Stimulated activated CD8-positive, alpha-beta memory T cell treated with anti-CD3 and anti-CD28 coated beads, Interleukin-7, amount 100 ng/mL, for 48 hours (primary cell): ENCODE measurements at places on chromosomes 1 and 21.

DNA sequence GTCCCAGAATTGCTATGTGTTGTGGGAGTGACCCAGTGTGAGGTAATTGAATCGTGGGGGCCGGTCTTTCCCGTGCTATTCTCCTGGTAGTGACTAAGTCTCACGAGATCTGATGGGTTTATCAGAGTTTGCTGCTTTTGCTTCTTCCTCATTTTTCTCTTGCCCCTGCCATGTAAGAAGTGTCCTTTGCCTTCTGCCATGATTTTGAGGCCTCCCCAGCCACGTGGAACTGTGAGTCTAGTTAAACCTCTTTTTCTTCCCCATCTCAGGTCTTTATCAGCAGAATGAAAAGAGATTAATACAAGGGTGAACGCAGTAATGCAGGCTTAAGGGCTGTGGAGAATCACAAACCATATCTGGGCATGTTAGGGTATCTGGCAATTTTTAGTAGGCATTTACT is 624.0 kb downstream of the USP25 start:
- no peak for DNase-seq

DNA sequence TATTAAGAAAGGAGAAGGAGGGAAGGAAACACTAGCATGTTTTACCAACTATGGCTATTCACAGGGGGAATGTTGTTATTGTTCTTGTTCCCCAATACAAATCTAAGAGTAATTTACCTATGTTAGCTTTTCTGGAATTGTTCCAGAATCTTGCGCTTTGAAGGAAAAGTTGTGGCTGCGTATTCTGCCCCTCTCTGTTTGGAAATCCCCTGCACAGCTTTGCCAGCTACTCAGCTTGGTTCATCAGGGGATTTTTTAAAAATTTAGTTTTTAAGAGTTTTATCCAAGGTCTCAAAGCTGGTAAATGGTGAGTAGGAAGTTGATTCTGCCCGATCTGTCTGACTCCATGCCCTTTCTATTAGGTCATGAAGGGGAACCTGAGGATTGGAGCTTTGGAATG is 9.5 kb upstream of the IRF6 start:
- DNase-seq = no peak

- DNase-seq = no peak
Observed at GRCh38 chr1:12548279-12548972, 69.6 kb downstream of the DHRS3 start.

DNA sequence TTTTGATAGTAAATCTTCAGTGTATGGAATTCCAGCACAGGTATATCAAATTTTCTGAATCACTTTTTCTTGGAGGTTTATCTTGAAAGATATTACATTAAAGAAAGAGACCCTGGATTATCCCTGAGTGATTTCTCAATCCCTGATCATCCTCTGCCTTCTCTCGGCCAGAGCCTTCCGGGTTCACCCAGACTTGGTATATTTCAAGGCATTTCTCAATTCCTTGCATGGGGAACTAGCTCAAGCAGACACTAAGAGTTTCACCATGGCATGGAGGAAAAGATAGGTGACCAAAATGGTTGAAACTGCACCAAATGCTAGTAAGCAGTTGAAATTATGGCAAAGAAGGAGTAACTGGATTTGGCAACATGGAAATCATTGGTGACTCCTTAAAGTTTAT is 5.7 kb downstream of the VAMP4 start:
- no peak for DNase-seq

GRCh38 chr1:5250336-5250735 is 595.9 kb downstream of the AJAP1 start:
- DNase-seq = no peak

DNA sequence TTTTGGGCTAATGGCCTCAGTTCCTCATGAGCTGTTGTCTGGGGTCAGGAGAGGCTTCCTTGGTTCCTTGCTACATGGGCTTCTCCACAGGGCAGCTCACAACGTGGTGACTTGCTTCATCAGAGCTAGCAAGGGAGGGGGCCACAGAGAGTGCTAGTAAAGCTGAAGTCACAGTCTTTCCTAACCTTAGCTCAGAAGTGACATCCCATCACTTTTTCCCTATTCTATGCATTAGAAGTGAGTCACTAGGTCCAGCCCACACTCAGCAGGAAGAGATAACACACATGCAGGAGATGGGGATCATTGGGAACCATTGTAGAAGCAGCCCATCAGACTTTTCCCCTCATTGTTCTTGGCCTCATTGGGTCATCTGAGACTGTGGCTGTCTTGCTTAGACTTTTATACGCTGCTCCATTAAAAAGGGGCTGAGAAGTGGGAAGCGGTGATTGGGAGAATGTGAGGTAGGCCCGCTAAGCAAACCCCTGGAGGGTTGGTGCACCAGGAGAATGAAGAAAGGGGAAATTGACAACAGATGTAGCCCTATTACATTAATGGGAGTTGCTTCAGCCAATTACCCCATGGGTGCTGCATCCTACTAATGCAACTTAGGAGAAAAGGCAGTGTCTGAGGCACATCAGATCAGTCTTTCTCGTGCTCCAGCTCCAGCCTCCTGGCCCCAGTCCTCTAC is 22.1 kb upstream of the IGSF21 start:
- DNase-seq = no peak

- no peak for DNase-seq
Observed at GRCh38 chr1:82392513-82392912, 591.8 kb downstream of the ADGRL2 start.

DNA sequence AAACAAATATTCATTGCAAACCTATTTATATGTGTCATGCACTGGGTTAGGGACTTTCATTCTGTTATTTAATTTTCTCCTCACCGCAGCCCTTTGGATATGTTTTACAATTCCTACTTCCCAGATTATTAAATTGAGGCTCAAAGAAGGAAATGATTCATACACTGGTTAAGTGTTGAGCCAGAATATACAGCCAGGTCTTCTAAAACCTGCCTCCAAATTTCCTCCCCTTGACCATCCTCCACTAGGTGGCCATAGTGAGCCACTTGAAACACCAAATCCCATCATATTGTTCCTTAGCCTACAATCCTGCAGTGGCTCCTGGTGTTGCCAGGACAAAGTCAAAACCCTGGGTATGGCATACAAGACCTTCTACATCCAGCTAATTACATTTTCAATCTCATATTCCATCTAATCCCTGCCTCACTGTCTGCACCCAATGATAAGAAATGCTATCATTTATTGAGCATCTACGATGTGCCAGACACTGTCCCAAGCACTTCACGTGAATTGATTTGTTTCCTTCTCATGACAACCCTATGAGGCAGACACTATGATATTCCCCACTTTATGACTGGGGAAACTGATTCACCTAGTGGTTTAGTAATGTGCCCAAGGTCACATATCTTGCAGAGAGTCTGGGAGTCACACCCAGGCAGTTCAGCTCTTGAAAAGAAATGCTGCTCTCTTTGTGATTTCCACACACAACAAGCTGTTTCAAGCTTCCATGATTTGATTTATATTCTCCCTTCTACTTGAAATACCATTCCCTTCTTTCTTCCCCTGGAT is 23.6 kb upstream of the KIRREL1 start:
- DNase-seq = no peak

- no peak for DNase-seq
Observed at GRCh38 chr1:178038372-178038771, 55.5 kb upstream of the RASAL2 start.

DNA sequence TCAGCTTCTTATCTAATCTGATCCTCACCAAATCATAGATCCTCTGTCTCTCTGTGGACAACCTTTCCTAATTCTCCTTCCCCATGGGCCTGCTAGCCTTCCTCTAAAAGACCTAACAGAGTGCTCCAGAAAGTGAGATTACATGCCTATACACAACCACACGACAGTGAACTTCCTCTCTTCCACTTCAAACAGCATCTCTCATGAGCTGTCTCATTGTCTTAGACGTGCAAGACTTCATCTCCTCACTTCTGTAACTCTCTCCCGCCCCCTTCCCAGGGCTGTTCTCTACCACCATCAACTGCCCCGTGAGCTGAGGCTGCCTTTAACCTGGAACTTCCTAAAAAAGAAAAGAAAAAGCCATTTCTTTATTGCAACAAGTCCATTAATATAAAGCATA is 14.1 kb upstream of the A3GALT2 start:
- no peak for DNase-seq

DNA sequence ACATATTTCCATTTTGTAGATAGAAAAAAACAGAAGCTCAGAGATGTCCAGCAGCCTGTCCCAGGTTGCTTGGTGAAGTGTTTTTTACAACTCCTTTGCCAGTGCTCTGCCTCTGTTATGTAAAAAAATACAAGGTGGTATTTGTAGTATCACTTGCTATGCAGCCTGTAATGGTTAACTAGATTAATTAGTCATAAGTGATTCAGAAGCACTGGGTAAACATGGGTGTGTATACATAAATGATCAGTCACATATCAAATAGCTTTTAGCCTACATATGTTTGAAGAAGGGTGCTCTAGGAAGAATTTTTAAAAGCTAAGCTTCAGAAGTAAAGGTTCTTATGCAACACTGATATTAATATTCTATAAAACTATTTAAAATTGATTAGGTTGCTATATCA is 70.0 kb upstream of the MAGI3 start:
- DNase-seq = no peak

GRCh38 chr1:10696977-10697376 is 99.5 kb downstream of the CASZ1 start:
- DNase-seq = no peak

GRCh38 chr1:56864430-56864829 is 9.8 kb downstream of the C8A start:
- no peak for DNase-seq

- no peak for DNase-seq
Observed at GRCh38 chr1:231334952-231335351, 2.7 kb downstream of the EXOC8 start.

GRCh38 chr1:40416709-40417108 is 33.6 kb upstream of the ZFP69B start:
- DNase-seq = no peak

- DNase-seq = no peak
Observed at GRCh38 chr1:100879422-100879821, 15.2 kb downstream of the EXTL2 start.

GRCh38 chr1:7561331-7561921 is 209.7 kb upstream of the VAMP3 start:
- no peak for DNase-seq

GRCh38 chr1:18875796-18876128 is 16.3 kb upstream of the TAS1R2 start:
- DNase-seq = no peak

DNA sequence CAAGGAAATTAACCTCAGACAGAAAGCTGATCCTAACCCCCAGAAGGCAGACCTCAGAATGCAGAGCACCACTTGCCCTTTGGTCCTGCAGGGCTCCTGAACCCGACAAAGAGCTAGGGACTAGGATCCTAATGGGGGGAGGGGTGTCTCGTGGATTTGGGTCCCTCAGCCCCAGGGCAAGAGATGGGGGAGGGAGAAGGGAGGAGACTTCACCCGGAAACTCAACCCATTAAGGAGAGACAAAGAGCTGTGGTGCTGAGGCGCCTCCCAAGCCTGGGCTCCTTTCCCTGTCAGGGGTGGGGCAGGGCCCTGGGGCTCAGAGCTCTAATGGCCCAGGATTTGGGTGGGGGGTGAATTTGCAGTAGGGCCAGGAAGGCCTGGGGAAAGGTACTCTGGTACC is 2.9 kb downstream of the NECTIN4 start:
- no peak for DNase-seq

DNA sequence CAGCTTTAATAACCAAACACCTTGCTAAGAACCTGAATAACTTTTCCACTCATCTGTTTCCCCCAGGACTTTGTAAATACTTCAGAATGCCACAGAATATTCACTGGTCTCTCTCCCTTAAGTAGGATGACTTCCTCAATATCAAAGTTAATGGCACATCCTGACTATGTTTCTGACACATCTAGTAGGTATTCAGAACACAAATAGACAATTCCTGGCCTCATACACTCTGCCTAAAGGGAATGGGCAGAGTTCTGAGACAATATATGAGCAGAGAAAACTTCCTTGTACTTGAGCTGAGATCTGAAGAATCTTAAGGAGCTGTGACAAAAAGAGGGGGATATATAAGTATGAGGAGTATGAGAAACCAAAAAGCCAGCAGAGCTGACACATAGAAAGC is 34.8 kb downstream of the ANKRD13C start:
- DNase-seq = no peak

GRCh38 chr1:231046730-231047395 is 6.8 kb upstream of the FAM89A start:
- no peak for DNase-seq

GRCh38 chr1:10904396-10905358 is 107.8 kb upstream of the TARDBP start:
- DNase-seq = no peak

- no peak for DNase-seq
Observed at GRCh38 chr1:246566813-246567645, 773 bp downstream of the CNST start.

DNA sequence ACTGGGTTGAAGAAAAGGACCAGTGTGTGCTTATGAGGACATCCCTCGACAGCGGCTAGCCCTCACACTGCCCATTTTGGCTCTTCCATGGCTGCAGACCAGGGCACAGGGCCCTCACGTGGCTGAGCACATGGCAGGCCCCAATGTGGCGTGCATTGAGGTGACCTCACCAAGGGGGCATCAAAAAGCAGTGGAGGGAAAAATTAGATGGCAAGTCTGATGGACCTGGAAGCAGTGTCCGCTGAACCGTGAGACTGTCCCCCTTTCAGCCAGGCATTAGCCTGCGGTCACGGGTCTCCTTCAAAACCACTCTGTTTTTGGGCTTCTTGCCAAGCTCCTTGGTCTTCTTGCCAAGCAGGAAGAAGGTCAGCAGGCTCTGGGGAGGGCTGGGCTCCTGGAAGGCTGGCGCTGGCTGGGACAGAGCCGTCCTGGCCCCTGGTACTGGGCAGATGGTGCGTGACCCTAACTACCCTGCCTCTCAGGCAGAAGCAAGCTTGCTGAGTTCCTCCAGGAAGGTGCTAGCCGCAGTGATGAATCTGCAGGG is 30.8 kb downstream of the TRIM67 start:
- no peak for DNase-seq

DNA sequence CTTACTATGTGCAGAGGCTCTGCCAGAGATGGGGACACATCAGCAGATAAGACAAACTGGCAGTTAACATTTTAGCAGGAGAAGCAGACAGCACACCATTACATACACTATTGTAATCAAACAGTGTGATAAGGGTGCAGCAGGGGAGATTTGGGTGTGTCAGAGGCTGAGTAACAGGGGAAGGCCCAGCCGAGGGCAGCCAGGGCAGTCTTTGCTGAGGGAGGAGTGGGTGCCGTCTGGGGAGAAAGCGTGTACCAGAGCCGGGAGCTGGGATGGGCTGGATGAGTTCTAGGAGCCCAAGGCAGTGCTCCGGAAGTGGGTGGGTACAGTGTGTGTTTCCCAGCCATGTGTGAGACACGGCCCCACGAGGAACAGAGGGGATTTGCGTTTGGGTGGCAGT is 31.2 kb downstream of the KCNA10 start:
- DNase-seq = no peak

GRCh38 chr1:43329995-43330751 is 7.4 kb upstream of the MPL start:
- peak; percentile 63 for DNase-seq
